Kidney epithelial cell (primary cell): ENCODE measurements at places on chromosomes 13 and 19. TPM values are rescaled to one million over a fixed set of nuclear protein-coding genes. Genes with fewer than 3 reads are reported as not detected.

ZNF69 gene
- total RNA-seq = 15.8 and 19.2 TPM in 2 replicates

CCDC194 gene
- total RNA-seq = not detected in 2 replicates

CACNA1A gene
- 0.29 and 0.41 TPM in 2 replicates for total RNA-seq

MKNK2 gene
- total RNA-seq = 253 and 315 TPM in 2 replicates

C19orf33 gene
- total RNA-seq = 273 and 300 TPM in 2 replicates

CCDC169 gene
- total RNA-seq = 3.8 and 7.3 TPM in 2 replicates

GAPDHS gene
- total RNA-seq = not detected in 2 replicates

OR7C1 gene
- total RNA-seq = not detected in 2 replicates

C2CD4C gene
- total RNA-seq = not detected in 2 replicates

GIPR gene
- total RNA-seq = 0.46 TPM in 1 of 2 replicates, not detected in the other

SLC27A1 gene
- 5.7 and 9.1 TPM in 2 replicates for total RNA-seq

- DNase-seq = no peak
These were observed 263.4 kb downstream of the POU4F1 start for GRCh38 chr13:78339927-78340326.

- DNase-seq = no peak
These were observed 399.1 kb upstream of the SPRY2 start for GRCh38 chr13:80740071-80740470.

GRCh38 chr19:33187183-33187540 lies 7.0 kb upstream of the LRP3 start:
- no peak for DNase-seq

DNA sequence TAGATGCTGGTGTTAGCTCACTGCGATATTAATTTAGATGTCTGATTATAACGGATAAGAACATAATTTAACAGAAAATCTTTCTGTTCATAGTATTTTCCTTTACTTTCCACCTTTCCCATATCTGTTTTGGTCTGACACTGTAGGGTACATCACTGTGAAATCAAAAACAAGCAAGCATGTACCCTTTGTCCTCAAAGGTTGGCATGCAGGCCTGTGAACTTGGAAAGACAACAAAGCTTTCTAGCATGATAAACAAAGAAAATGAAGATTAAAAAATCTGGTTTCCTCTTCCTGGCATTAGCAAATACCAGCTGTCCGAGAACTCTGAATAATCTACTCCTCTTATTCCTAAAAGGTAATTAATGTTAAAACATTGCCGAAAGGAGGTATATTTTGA lies 31.6 kb downstream of the THSD1 start:
- DNase-seq = no peak

- no peak for DNase-seq
These were observed 101.3 kb downstream of the GNG7 start for GRCh38 chr19:2600914-2601870.

GRCh38 chr19:43765109-43765876 lies 10.5 kb upstream of the SMG9 start:
- peak; percentile 86 for DNase-seq

DNA sequence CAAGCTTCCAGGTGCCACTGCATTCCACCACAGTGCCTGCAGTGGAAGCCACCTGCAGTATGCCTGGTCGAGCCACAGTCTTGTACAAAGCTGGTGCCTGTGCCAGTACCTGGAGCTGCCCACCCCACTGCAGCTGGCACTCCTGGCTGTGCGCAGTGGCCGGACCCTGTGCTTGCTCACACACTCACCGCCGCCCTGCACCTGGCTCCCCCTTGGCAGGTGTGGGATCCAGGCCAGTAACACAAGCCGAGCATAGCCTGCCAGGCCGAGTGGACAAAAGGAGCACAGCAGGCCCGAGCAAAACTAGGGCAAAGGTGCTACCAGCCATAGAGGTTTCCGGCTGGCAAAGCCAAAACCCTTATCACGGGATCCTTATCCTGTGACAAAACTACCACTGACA lies 18.5 kb downstream of the UGGT2 start:
- no peak for DNase-seq

GRCh38 chr13:39406688-39407087 lies 196.3 kb downstream of the LHFPL6 start:
- no peak for DNase-seq

GRCh38 chr13:61410669-61411297 lies 4.9 kb downstream of the PCDH20 start:
- no peak for DNase-seq

- no peak for DNase-seq
These were observed 10.4 kb downstream of the EPS8L1 start for GRCh38 chr19:55085923-55086715.

DNA sequence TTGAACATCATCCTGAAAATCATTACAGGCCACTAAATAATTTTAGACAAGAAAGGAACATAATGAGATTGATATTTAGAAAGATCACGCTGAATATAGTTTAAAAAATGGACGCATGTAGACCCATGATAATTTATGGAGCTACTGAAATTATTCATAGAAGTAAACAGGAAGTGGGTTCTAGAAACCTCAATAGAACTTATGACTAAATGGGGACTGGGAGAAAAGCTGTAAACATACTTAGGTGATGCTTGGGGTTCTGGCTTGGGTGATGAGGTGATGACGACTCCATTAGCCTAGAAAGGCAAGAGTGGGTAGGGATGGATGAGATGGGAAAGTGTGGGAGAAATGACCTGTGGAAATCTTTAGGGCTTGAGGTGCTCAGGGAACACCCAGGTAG lies 484.0 kb downstream of the MYO16 start:
- DNase-seq = no peak

- DNase-seq = no peak
These were observed 11.4 kb upstream of the KRTDAP start for GRCh38 chr19:35501684-35502083.

GRCh38 chr13:66618702-66619101 lies 611.4 kb downstream of the PCDH9 start:
- DNase-seq = no peak

DNA sequence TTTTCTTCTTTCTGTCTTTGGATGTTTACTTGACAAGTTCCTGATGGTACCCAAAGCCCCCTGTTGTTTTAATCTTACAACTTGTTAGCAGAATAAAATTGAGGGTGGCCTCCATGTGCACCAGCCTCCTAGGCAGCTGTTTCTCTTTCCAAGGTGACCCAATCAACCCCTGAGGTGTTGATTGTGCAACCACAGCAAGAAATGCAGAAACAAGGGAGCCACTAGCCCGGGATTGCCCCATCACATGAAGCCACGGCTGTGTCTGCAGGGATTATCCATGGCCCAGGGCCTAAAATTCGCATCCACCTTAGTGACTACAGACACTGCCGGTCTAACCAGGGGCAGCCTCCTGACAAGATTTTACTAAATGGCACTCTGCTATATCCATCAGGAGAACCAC lies 14.4 kb downstream of the CEACAM4 start:
- DNase-seq = no peak

DNA sequence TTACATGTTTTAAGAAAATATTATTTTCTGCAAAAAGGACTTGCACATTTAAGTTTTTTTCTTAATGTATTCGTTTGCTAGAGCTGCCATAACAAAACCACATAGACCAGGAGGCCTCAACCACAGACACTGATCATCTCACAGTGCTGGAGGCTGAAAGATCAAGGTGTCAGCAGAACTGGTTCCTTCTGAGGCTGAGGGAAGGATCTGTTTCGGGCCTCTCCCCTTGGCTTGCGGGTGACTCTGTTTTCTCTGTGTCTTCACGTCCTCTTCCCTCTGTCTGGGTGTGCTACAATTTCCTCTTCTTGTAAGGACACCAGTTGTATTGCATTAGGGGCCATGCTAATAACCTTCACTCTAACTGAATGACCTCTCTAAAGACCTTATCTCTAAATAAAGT lies 364.2 kb downstream of the IRS2 start:
- no peak for DNase-seq

DNA sequence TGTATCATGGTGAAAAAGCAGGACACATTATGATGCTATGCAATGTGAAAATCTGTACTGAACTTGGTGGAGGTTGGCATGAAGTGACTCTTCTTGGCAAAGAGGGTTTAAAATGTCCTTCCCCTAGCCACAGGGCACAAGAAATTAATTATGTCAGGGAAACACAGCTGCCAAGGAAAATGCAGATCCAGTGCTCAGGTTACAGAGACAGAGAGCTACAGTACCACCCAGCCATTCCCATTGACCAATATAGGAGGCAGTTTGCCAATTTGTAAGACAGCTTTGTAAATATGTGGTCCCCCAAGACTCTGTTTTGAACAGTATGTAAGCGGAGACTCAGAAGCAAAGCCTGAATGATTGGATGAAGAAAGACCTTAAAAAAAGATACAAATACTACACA lies 69.4 kb upstream of the KLF12 start:
- no peak for DNase-seq

DNA sequence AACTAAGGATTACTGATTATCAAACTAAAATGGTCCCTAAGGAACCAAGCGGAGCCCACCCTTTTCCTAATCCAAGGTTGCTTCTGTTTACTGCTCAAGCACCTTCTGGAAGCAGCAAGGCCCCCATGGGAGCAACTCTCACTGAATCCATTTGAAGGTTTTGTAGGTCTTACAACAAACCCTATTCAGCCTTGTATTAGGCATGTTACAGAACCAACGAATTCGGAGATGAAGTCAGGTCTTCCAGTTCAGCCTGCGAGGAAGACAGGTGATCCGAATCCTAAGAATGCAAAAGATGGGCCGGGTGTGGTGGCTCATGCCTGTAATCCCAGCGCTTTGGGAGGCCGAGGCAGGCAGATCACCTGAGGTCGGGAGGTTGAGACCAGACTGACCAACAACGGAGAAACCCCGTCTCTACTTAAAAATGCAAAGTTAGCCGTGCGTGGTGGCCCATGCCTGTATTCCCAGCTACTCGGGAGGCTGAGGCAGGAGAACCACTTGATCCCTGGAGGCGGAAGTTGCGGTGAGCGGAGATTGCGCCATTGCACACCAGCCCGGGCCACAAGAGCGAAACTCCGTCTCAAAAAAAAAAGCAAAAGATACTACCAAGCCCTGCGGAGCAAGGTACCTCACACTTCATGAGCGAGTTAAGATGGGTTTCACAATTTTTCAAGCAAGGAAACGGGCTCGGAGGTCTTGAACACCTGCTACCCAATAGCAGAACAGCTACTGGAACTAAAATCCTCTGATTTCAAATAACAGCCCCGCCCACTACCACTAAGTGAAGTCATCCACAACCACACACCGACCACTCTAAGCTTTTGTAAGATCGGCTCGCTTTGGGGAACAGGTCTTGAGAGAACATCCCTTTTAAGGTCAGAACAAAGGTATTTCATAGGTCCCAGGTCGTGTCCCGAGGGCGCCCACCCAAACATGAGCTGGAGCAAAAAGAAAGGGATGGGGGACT lies 609 bp downstream of the ZAR1L start:
- DNase-seq = no peak

DNA sequence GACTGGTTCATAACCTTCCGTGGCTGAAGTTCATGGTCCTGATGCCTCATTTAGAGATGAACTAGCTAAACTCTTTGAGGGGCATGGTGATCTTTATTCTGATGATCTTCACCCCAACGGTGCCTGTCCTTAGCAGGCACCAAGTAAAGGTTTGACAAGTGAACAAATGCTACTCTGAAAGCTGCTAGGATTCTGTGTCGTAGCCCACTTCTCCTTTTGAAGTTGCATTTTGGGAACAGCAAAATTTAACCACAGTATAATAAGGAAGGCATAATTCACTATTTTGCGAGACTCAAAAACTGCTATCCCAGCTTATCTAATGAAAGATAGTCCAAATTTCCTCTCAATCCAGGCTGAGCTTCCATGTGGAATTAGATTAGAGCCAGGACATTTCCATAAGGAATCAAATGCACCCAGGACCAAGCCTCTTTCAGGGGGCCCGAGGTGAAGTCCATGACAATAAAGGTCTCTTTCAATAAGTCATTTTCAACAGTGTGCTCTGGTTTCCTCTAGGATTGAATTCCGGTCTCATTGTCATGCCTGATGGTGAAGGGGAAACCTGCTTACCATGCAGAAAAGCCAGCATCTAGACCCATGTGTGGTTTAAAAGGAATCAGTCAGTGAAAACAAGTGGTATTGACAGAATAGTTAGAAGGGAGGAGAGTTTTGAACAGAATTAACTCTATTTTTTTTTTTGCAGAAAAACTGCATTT lies 23.1 kb downstream of the SIAH3 start:
- DNase-seq = no peak
